ENCODE measurements at places on chromosomes 16 and 17.
A peak's percentile ranks its signal among the peaks of the same experiment; 100 is the strongest.

DNA sequence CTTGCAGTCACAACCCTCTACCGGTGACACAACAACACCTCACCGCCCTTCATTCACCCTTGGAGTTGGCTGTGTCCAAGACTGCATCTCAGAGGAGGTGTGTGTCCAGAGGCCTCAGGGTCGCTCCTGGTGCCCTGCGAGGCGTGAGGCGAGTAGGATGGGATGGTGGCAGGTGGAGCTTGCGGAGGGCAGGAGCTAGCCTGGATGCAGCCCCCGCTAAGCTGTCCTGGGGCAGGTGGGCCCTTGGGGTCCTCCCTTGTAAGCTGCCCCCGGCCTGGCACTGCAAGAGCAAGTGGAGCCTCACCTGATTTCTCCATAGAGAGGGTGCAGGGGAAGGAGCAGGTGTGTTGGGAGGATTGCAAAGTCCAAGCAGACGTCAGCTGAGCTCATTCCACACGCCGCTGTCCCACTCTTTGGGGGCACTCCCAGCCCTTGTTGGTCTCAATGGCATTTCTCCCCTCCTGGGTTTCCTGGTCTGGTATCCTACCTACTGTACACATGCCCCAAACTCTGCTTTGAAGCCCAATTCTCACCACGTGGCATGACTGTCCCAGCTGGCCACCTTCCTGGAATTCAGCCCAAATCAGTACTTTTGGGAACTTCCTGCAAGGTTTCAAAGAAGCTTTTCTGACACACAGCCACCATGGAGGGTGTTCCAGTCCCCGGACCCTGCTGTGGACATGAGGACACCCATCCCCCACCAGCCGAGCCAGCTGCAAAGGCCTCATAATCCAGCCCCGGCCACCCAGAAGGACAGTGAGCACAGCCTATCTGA is 18.1 kb upstream of the ICAM2 start:
- DNase-seq: no peak

DNA sequence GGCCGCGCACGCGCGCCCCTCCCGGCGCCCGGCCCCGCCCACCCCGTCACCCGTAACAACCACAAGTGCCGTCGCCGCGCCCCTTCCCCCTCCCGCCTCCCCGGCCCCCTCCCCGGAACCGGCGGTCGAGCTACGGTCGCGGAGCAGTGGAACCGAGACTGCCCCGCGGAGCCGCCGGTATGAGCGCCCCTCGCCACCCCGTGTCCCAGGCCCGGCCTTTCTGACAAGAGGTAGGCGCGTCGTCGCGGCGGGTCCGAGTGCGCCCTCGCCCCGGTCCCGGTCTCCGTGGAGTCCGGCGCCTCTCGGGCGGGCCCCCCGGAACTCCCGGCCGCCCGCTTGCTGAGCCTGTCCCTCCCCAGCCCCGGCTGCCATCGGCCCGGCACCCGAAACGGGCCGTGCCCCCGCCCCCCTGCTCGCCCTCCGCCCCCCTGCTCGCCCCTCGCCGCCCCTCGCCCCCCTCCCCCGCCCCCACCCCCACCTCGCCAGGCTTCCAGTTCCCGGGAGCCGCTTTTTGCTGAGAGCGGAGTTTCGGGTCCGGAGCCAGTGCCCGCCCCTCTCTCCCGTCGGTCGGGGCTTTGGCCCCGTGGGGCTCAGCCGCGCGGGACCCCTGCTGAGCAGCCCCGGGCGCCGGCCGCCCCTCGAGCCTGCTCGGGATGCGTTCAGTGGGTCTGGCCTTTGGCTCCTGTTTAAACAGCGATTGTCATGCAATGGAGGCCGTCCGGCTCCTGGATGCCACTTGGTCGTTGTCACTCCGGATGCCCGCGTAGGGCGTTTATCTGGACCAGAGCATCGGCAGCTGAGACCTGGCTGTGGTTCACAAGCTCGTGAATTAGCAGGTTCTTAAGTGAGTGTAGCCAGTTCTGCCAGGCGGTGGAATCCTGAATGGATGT is at the start of gene SEC14L1:
Gene SEC14L1, plus strand, starts transcription at position 92 of the 890 bp plus-strand sequence. CDS start 2,628 bp downstream, outside the sequence.
- no peak for DNase-seq

- no peak for DNase-seq
Observed at GRCh38 chr16:57704011-57704904, 9.7 kb downstream of the DRC7 start.

DNA sequence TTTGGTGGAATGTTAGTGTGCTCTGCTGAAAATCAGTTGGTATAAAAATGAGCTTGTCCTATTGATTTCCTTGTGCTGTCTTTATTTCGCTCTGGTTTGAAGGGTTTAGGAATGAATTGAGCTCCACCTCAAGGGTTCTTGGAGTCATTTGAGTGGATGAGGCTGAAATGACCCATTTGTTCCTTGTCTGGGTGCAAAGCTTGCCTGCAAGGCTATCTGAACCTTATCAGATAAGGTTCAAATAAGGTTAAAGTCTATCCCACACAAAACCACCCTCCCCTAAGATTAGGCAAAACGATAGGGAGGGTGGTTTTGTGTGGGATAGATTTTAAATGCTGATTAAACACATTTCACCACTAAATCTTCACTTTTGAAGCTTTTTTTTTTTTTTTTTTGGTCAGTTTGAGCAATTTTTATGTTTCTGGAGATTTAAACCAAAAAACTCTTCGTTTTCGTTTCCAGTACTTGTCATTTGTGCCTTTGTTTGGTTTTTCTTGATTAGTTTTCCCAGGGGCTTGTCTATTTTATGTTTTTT is 62.7 kb downstream of the ARHGAP44 start:
- DNase-seq: no peak

- DNase-seq: no peak
Observed at GRCh38 chr17:20123209-20123608, 114.0 kb downstream of the SPECC1 start.

DNA sequence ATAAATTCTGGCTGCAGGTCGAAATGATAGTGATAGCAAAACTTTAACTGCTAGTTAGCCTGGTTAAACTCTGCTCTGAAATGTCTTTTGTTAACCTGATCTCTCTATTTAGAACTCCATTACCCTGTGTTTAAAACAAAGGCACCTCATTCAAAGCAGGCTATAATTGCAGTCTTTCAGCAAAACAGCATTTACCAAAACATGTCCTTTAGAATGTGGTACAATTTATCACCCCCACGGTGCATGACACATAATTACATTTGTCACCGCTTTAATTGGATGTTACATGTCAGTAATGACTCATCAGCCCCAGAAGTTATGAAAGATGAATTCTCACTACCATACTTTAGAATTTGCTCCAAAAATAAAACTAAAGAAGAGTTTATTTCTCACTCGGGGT is 295.4 kb downstream of the TOX3 start:
- no peak for DNase-seq

DNA sequence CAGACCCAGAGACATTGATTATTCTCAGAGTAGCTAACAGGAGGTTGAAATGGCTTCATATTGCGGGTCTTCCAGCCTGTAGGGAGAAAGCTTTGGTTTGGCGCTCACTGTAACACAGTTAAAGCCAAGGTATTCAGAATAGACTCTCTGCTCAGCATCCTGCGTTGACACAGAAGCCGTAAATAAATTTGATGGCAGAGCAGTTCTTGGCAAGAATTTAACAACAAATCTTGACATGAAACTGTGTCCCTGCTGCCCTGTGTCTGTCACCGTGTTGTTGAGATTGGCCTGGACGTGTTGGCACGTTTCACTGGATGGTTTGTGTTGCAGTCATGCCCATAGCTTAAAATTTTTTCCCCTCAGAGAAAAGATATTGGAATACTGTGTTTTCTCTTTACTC is 359.6 kb downstream of the SNX29 start:
- DNase-seq: no peak

- peak; percentile 46 for DNase-seq
Observed at GRCh38 chr16:11251525-11252481, 4.2 kb downstream of the SOCS1 start.

GRCh38 chr17:61338874-61339478 is 60.7 kb upstream of the TBX2 start:
- no peak for DNase-seq

GRCh38 chr16:65959983-65960382 is 406.5 kb upstream of the CDH5 start:
- no peak for DNase-seq

DNA sequence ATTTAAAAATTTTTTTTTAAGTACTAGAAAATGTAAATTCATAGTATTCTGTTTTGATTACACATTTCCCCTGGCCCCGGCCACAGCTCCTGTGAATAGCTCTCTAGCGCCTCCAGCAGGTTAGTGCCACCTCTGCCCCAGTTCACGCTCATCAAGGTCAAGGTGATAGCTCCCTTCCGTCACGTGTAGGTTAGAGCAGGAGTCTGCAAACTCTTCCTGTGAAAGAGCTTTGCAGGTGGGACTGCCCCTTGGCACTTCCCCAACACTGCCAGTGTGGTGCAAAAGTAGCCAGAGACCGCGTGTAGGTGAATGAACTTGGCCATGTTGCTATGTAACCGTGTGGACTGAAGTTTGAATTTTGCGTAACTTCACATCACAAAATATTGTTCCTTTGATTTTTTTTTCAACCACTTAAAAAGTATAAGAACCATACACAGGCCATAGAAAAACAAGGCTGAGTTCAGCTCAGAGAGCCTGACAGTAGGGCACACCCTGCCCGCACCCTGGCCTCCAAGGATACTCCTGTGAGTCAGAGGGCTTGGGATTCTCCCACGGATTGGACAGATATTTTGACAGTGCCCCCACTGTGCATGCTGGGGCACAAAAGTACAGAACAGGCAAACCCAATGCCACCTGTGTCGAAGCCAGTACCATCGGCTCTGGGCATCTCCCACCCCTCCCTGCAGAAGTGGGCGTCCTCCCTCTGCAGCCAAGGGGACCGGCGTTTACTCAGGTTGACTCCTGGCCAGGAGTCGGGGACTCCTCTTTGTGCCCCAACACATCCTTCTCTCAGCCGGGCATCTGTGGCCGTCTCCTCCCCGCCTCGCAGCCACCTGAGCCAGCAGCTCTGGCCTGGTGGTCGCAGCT is 92.0 kb upstream of the CHMP6 start:
- peak; percentile 34 for DNase-seq

GRCh38 chr16:1066584-1067172 is 5.9 kb upstream of the SSTR5 start:
- DNase-seq: no peak

DNA sequence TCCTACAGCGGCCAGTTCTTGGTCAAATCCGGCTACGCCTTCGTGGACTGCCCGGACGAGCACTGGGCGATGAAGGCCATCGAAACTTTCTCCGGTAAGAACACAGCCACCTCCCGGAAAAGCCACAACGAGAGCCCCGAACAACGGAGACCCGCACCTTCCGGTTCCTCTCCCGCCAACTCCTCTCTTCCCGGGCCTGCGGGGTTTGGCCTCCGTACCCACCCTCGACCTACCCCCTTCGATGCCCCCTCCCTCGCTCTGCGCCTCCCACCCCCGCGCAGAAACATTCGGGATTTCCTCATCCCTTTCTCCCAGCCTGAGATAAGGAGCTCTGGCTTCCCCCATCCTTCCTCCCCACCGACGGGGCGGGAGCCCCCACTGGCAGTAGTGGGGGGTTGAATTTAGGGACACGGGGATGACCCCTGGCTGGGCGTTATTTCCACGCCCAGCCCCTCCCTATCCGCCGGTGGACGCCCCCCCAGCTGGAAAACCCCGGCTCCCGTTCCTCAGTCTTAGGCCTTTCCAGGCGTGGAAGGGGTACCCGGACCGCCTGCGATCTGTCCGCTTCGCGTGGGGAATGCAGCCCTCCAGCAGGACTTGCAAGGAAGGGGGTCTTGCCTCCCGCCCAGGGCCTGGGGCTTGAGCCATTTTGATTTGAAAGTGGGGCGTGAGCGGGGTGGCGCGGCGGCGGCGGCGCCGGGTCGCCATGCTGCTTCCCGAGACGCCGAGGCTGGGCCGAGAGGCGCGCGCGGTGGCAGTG is 822 bp downstream of the IGF2BP1 start:
- no peak for DNase-seq

- no peak for DNase-seq
Observed at GRCh38 chr17:50130559-50131305, 772 bp upstream of the SAMD14 start.

- no peak for DNase-seq
Observed at GRCh38 chr16:24178496-24178895, 77.6 kb upstream of the CACNG3 start.

DNA sequence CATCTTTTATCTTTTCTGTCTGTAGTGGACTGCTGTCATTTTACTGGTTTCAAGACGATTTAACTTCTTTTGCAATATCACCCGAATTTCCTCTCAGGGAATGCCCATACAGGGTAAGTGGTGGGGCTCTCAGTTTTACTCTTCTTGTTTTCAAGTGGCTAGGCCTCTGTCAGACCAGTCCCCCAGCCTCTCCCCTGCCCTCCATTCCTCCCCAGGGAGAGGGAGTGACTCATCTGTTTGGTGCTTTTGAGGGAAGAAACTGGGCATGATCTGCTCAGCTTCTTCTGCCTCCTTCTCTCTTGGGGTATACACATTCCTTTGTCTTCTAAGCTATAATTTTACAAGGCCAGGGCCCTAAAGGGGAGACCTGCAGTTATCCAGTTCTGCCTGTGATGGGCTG is 332.0 kb downstream of the CBLN1 start:
- DNase-seq: no peak

DNA sequence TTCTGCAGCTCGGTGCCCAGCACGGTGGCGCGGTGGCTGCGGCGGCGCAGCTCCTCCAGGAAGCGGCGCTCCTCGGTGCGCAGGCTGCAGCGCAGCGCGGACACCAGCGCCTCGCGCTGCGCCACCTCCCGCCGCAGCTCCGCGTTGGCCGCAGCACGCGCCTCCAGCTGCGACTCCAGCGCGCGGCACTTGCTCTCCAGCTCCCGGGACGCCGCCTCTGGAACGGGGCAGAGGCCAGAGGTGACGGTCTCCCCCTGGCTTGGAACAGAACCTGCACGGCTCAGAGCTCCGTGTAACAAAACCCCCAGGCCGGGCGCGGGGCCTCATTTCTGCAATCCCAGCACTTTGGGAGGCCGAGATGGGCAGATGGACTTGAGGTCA is 13.2 kb upstream of the CLUH start:
- DNase-seq: no peak

GRCh38 chr16:2835638-2836493 is 5.8 kb downstream of the ZG16B start:
- DNase-seq: no peak

GRCh38 chr17:82229698-82230608 is 1.1 kb downstream of the SLC16A3 start:
- no peak for DNase-seq

DNA sequence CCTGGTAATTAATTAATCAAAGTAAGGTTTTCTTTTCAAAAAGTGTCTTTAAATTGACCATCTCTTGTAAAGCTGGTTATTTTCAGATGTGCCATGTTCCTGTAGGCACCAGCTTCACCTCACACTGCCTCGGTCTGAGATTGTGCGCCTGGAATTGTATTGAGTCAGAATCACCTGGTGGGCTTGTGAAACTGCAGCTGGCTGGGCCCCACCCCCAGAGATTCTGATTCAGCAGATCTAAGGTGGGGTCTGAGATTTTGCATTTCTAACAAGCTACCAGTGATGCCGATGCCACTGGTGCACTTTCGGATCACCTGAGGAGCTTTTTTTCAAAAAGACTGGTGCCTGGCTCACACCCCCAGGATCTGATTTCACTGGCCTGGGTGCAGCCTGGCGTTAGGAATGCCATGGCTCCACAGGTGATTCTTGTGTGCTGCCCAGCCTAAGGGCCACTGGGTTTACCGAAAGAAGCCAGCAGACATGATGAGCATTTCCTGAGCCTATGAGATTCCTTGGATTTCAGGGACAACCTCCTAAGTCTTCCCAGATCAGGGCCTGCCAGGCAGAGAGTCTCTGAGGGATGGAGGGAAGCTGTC is 59.2 kb upstream of the TOB1 start:
- no peak for DNase-seq

GRCh38 chr16:63365649-63366304 is 1329.5 kb upstream of the CDH8 start:
- no peak for DNase-seq

All from stimulated activated CD8-positive, alpha-beta memory T cell treated with anti-CD3 and anti-CD28 coated beads, Interleukin-2, amount 100 ng/mL, for 1 hour (primary cell).